ENCODE measurements at places on chromosomes 3 and 15. TPM values are rescaled to one million over a fixed set of nuclear protein-coding genes. Genes with fewer than 3 reads are reported as not detected.

GRCh38 chr3:49751501-49751900, 27.8 kb upstream of the GMPPB start:
- no peak for DNase-seq

DNA sequence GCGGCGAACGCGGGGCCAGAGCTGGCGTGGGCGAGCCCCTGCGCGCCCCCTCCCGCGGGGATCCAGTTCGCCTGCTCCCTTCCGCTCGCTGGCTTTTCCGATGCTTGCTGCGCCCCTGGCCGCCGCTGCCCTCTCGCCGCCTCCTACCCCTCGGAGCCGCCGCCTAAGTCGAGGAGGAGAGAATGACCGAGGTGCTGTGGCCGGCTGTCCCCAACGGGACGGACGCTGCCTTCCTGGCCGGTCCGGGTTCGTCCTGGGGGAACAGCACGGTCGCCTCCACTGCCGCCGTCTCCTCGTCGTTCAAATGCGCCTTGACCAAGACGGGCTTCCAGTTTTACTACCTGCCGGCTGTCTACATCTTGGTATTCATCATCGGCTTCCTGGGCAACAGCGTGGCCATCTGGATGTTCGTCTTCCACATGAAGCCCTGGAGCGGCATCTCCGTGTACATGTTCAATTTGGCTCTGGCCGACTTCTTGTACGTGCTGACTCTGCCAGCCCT, 721 bp downstream of the P2RY1 start:
- peak; percentile 27 for DNase-seq

DNA sequence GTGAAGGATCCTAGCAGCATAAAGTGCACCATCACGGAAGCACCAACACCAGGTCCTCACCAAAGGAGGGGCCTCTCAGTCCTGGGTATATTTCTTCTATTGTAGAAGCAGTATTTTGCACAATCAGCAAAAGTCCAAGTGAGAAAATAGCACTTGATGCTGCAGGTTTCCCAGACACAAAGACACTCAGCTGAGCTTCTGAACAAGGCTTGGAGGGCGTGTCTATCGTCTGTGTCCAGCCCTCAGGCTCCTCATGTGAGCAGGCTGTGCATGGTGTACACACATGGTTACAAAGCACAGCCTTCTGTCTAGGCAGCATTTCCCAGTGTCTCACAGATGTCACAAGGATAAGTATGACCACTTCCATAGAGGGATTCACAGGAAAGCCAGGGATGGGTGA, 98.3 kb upstream of the SPATA12 start:
- peak; percentile 28 for DNase-seq

- no peak for DNase-seq
Observed at GRCh38 chr15:66939451-66940023, 125.9 kb upstream of the SMAD3 start.

- no peak for DNase-seq
Observed at GRCh38 chr15:72058585-72058984, 59.4 kb downstream of the MYO9A start.

GRCh38 chr15:92009162-92009561, 155.7 kb downstream of the SLCO3A1 start:
- peak; percentile 35 for DNase-seq

DNA sequence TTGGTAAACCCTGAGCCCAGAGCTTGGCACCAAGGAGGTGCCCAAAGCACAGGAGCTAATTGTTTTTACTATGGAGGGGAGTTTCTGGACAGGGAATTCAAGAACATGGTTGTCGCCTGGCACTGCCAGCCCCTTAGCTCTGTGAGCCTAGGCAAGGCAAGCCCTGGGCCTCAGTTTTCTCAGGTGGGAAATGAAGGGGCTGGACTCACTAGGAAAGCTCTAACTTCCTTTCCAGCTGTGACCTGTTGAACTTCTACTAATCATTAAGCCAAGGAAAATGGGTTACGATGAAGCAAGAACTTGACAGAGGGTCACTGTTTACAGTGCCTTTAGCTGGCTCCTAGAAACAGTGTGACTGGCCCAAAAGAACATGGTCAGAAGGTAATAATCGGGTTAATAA, 277.2 kb downstream of the SHQ1 start:
- no peak for DNase-seq

- peak; percentile 55 for DNase-seq
Observed at GRCh38 chr3:50525987-50526386, 22.6 kb upstream of the CACNA2D2 start.

- no peak for DNase-seq
Observed at GRCh38 chr15:40956541-40956982, 3.3 kb downstream of the CHAC1 start.

DNA sequence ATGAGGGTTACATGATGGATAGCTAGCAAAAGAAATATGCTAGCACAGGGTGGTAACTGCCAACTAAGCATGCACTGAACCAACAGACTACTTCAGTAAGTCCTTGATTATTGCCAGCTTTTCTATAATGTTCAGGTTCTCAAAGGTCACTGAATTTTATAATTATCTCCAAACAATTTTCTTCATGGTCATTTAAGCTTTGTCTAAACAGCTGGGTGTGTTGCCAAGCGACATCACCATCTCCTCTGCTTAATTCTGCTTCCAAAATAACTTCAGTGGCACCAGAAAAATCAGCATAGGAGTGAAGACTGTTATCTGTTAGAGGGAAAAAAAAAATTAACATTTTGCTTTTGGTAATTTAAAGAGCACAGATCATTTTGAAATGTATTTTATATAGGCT, 54.6 kb upstream of the TOP2B start:
- DNase-seq, result no peak

DNA sequence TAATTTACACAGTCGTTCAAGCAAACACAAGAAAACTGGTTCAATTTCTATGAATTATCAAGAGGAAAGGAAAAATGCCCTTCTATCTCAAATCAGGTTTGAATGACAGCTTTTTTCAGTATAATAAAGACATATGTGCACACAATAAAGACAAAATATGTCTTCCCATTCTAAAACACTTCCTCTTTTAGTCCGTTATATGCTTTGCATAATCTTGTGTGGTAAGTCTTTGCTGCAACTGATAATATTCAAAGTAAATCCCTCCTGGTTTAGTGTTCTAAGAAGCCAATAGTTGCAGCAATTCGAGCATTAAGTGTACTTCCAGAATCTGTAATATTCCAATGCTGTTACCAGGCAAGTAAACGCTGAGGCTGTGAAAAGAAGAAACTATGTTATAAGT, 43.7 kb upstream of the MAPKBP1 start:
- no peak for DNase-seq

GRCh38 chr3:127123533-127123932, 69.4 kb upstream of the PRR23E start:
- no peak for DNase-seq

DNA sequence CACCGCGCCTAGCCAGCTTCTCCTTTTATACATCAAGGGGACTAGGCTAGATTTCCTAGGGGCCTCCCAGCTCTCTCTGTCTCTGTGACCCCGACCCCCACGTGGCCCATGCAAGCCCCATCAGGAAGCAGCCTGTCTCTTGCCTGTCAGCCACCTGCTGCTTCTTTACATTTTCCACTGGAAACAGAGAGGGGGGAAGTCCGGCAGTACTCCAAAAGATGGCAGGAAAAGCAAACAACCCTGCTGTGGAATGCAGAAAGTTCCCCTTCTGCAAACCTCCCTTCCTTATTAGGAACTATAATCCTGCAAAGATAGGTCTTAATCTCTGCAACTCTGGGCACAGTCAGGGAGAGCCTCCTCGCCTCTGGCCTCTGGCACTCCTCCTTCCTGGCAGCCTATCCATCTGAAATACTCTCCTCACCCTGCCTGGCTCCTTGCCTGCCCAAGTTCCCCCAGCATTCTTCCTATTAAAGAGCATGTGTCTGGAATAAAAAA, 47.4 kb upstream of the HACD2 start:
- peak; percentile 57 for DNase-seq

GRCh38 chr3:72722930-72723726, 125.1 kb downstream of the SHQ1 start:
- no peak for DNase-seq

DNA sequence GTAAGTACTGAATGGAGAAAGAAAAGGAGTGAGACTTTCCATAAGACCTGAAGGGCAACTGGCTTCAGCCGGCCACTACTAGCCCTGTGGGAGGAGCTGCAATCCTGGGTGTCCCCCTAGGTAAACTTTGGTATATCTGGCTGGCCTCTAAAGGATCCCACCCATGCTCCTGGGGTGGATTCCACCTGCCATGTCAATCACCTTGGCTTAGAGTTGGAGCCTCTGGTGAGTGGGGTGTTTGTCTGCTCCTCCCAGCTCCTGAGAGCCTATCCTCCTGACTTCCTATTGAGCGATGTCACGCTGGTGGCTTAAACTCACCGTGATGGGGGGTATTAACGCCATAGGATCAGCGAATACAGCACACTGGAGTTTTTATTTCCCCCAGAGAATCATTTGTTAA, 2.6 kb downstream of the SPTBN5 start:
- DNase-seq, result no peak

DNA sequence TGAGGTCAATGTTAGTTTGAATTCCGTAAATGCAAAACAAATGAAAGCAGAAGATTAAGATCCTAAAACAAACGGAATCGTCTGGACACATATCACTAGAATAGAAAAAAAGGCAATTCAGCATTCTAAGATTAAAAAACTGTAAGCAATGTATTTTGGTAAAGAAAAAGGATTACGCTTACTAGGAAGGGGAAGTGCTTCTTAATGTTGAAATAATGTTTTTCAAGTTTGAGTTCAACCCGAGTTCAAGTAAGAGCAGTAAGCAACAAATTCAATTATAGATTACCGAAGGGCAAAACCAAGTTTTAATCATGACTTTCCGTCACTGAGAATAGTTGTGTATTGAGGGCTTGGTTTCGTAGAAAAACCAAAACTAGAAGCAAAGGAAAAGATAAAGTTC, 637 bp downstream of the CIP2A start:
- DNase-seq, result no peak

GRCh38 chr3:25142609-25143355, 285.3 kb upstream of the RARB start:
- no peak for DNase-seq

DNA sequence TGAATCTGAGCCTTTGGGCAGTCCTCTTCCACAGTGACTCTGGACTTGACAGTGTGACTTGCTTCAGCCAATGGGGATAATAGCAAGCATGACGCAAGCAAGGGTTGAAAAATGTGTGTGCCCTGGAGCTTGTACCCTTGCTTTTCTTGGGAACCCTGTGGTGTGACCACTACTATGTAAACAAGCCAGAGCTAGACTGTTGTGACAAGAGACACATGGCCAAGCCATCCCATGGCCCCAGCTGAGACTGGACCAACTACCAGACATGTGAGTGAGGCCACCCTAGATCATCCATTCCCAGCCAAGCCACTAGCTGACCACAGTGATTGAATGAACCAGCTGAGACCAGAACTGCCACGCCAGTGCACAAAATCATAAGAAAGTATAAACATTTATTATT, 11.8 kb downstream of the MYO1E start:
- DNase-seq, result no peak

DNA sequence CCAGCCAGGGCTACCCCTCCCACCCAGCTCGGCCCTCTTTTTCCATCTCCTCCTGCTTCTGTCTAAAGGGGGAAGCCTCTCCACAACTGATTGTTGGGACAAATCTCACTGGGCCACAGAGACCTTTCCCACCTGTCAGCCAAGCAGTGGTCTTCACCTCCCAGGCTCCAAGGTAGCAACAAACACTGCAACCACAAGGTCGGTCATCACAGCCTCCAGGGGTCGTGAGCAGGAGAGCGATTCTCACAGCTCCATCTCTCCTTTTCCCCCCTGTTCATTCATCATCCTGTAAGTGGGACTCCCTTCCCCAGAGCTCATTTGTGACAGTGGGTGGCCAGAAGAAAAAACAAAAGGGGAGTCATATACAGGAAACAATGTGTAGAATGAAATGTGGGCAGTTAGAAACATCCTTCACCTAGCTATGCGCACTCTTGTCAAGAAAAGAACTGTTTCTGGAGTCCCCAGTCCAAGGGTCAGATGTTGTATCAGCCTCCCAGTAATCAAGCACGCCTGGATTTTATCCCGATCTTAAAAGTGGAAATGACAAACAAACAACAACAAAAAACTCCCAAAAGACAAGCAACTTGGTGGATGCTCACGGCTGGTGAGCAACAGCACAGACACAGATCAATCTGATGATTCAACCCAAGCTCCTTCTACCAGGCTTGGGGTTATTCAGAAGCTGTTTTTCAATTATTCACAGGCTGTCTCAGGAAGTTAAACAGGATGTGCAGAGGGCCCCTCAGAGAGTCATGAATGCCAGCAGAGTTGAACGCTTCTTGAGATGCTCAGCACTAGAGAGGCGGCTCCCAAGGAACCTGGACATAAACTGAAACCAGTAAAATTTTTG, 22.4 kb downstream of the LYZL4 start:
- DNase-seq, result no peak

DNA sequence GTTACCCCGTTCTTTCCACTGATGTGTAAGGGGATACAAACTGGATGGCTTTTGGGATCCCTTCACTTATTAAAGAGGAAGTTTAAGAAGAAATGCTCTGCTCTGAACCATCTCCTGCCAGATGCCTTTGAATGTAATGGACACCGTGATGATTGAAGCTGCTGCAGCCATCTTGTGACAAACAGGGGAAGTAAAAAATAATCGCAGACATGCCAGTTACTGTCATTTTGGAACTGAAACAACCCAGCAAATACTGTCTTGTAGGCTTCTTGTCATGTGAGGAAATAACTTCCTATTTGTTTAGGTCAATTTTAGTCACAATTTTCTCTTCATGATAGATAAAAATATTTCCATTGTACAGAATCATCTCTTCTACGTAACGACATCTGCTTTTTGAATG, 224.0 kb downstream of the CHL1 start:
- no peak for DNase-seq

- DNase-seq, result no peak
Observed at GRCh38 chr3:63976161-63976871, 47.0 kb downstream of the PSMD6 start.

DNA sequence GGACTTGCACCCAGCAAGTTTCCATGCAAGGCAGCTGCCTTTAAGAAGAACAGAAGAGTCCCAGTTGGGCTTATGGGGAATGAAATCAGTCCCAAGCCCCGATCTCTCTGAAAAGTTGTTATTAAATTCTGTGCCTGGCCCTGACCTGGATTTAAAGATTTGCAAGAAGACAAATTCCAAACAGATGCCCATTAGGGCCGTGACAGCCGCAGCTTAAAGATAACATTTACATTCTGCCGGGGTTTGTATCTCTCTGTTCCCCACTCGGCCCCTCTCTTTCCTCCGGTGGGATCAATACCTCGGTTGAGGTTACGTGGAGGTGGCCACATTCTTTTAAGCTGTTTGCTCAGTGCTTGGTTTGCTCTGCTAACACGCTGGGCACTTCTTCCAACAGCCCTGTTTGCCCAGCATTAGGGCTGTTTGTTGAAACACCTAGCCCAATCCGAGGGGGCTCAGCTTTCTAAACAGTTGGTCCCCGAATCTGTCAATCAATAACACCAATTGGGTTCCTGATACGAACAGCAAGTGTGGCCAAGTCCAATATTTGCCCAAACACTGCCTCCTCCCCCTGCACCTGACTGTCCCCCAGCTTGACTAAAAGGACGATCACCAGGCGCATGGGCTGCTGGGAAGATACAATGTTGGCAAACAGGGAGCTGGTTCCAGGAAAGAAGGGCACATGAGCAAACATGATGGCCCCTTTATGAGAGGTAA, 108.6 kb downstream of the RPLP1 start:
- DNase-seq, result no peak

CELSR3 gene
- 0.54 TPM for total RNA-seq

ATP13A5 gene
- 1.7 TPM for total RNA-seq

SNTN gene
- not detected for total RNA-seq

IGSF11 gene
- 0.56 TPM for total RNA-seq

LPCAT4 gene
- total RNA-seq, result 12.1 TPM

TM4SF18 gene
- total RNA-seq, result 33.3 TPM

FETUB gene
- total RNA-seq, result not detected

SLC35G2 gene
- 11.4 TPM for total RNA-seq

CEMIP gene
- total RNA-seq, result 0.29 TPM

EPHA6 gene
- 2.1 TPM for total RNA-seq

EFCAB12 gene
- 0.78 TPM for total RNA-seq

CD86 gene
- total RNA-seq, result 4.2 TPM

FGF7 gene
- 111 TPM for total RNA-seq

Measured in thyroid gland (tissue), 4 donors.